HCT116 (cell line): ENCODE measurements at places on chromosomes 1 and 21.
A peak's percentile ranks its signal among the peaks of the same experiment; 100 is the strongest.

DNA sequence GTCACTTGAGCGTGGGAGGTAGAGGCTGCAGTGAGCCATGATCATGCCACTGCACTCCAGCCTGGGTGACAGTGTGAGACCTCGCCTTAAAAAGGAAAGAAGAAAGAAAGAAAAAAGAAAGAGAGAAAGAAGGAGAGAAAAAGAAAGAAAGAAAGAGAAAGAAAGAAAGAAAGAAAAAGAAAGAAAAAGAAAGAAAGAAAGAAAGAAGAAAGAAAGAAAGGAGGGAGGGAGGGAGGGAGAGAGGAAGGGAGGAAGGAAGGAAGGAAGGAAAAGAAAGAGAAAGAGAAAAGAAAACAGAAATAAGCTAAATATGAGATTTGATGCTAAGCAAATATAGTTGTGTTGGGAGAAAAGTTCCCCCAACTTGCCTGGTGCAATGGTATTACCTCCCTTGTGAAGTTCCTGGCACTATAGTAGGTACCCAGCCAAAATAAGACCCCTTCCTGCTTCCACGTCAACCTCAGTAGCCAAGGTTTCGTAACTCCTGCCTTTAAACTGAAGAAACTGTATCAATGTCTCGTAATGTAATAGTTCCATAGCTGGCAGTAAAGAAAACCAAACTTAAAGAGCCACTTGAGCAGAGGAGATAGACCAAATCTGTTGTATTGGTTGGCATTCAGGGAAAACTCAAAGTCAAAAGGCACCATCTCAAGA is 88.1 kb upstream of the HNRNPU start:
- no peaks in the 10 kb centered on the region for H3K27me3 ChIP-seq
- H3K36me3 ChIP-seq, result no peaks in the 10 kb centered on the region
- no peaks in the 10 kb centered on the region for H3K4me1 ChIP-seq
- no peak overlapping the region for H3K27ac ChIP-seq
- H3K4me3 ChIP-seq, result no peak overlapping the region

GRCh38 chr1:175033953-175034352 is 10.7 kb upstream of the MRPS14 start:
- no peak for DNase-seq
- H3K27me3 ChIP-seq, result no peaks in the 10 kb centered on the region
- H3K27ac ChIP-seq, result no peak overlapping the region
- no peaks in the 10 kb centered on the region for H3K36me3 ChIP-seq
- no peak overlapping the region for H3K4me3 ChIP-seq

DNA sequence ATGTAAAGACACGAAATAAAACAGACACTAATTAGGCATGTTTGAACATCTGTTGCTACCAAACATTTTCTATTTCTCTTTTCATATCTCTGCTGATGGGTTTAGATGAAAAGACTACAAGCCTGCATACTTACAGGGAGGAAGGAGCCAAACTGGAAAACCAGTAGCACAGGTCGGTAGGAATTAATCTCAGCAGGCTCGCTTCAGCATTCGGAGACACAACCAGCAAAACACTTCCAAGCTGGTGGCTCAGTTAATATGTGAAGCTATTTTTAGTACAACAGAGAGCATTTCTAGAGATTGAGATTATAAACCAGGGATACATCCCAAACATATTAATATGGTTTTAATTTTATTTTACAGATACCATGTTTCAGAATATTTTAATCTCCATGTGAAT is 300.9 kb upstream of the GREM2 start:
- H3K27ac ChIP-seq, result no peak overlapping the region
- no peak overlapping the region for H3K4me3 ChIP-seq
- DNase-seq, result no peak
- no peaks in the 10 kb centered on the region for H3K4me1 ChIP-seq

DNA sequence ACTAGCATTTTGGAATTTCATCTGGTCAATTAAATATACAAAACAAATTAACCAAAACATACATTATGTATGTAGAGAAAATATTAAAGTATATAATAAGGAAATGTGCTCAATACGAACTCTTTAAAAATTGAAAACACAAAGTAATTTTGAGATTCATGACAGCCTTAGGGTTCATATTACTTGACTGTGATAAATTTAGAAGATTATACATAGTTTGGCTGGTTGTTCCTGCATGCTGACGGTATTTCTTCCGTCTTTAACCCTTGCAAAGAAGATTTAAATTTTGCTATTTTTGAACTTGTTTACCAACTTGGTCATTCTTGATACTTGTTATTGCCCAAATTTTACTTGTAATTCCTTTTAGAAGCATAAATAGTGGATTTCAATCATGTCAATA is 298.2 kb downstream of the NFIA start:
- no peaks in the 10 kb centered on the region for H3K27me3 ChIP-seq
- DNase-seq, result no peak
- H3K36me3 ChIP-seq, result no peaks in the 10 kb centered on the region
- H3K4me3 ChIP-seq, result no peak overlapping the region
- no peak overlapping the region for H3K27ac ChIP-seq
- no peaks in the 10 kb centered on the region for H3K4me1 ChIP-seq

GRCh38 chr1:205920861-205921569 is 22.2 kb downstream of the SLC26A9 start:
- no peak overlapping the region for H3K4me3 ChIP-seq
- no peaks in the 10 kb centered on the region for H3K4me1 ChIP-seq
- no peaks in the 10 kb centered on the region for H3K27me3 ChIP-seq
- H3K27ac ChIP-seq, result no peak overlapping the region
- no peaks in the 10 kb centered on the region for H3K36me3 ChIP-seq

DNA sequence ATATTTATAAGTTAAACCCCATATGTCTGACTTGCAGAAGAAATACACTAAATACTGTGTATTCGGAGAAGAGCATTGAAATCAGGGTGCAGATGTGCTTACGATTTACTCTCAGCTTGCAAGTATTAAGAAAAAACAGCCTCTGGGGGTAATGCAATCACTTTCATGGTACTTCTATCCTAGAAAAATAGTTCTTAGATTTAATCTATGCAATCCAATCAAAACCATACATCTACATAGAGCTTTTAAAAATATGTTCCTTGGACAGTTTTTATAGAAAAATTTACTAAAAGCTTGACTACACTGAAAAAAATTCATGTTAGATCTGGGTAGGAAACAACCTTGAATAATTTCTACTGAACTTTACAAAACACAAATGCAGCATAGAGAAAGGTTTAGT is 890.3 kb upstream of the ADGRL2 start:
- no peaks in the 10 kb centered on the region for H3K27me3 ChIP-seq
- H3K4me1 ChIP-seq, result no peaks in the 10 kb centered on the region
- no peaks in the 10 kb centered on the region for H3K36me3 ChIP-seq
- DNase-seq, result no peak

DNA sequence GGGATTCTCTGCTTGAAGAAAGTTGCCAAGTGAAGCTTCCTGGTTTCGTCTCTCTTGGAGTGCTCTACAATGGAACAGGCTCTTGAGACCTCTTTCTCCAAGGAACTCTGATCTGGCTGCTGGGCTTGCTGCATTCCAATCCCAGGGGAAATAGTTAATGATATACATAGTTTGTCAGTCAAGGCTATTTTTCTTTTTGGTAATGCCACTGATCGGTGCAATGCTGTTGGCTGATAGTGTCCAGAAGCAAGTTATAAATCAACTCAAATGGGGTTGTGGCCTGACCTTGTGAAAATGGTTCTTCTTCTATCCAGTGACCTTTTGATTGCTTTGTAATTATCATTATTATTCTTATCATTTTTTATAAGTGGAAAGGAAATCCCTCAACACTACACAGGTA is 48.4 kb upstream of the TNFSF18 start:
- H3K27ac ChIP-seq, result no peak overlapping the region
- H3K27me3 ChIP-seq, result no peaks in the 10 kb centered on the region
- H3K4me1 ChIP-seq, result peaks cover 6% of the 10 kb centered on the region; the same call in 1 of the 2 replicates
- no peak for DNase-seq
- H3K4me3 ChIP-seq, result no peak overlapping the region

DNA sequence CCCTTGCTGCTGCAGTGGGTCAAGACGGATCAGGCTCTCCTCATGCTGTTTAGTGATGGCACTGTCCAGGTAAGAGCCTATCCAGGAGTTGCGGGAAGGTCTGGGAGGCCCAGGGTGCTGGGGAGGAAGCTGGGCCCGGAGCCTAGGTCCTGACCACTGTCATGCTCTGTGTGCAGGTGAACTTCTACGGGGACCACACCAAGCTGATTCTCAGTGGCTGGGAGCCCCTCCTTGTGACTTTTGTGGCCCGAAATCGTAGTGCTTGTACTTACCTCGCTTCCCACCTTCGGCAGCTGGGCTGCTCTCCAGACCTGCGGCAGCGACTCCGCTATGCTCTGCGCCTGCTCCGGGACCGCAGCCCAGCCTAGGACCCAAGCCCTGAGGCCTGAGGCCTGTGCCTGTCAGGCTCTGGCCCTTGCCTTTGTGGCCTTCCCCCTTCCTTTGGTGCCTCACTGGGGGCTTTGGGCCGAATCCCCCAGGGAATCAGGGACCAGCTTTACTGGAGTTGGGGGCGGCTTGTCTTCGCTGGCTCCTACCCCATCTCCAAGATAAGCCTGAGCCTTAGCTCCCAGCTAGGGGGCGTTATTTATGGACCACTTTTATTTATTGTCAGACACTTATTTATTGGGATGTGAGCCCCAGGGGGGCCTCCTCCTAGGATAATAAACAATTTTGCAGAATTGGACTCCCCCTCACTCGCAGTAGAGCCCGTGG is 1.7 kb downstream of the DYNLT4 start:
- no peak for DNase-seq
- H3K4me1 ChIP-seq, result peaks cover 50% of the 10 kb centered on the region
- H3K36me3 ChIP-seq, result peaks cover 3% of the 10 kb centered on the region; the same call in 1 of the 2 replicates
- H3K27ac ChIP-seq, result peak overlapping the region; percentile 98
- H3K27me3 ChIP-seq, result no peaks in the 10 kb centered on the region

DNA sequence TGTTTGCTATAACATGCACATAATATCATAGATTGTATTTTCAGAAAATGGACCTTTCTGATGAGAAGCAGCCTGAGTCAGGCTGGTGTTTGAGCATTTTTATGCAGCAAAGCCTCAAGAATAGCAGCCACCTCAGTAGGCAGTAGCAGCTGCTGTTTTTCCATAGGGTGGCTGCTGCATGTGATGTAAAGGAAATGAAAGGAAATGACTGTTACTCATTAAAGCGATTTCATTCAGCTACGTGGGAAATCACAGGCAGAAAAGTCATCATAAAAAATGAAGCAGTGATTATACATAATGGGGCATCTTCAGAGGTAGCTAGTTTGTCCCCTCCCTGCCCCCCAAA is 110.4 kb downstream of the PATJ start:
- H3K4me1 ChIP-seq, result no peaks in the 10 kb centered on the region
- H3K27me3 ChIP-seq, result no peaks in the 10 kb centered on the region
- H3K27ac ChIP-seq, result no peak overlapping the region
- no peaks in the 10 kb centered on the region for H3K36me3 ChIP-seq
- no peak for DNase-seq

GRCh38 chr21:31132574-31133242 is 94.4 kb upstream of the KRTAP19-8 start:
- peaks cover 5% of the 10 kb centered on the region for H3K36me3 ChIP-seq
- no peak overlapping the region for H3K4me3 ChIP-seq
- no peaks in the 10 kb centered on the region for H3K27me3 ChIP-seq
- no peak for DNase-seq
- H3K4me1 ChIP-seq, result no peaks in the 10 kb centered on the region

- H3K4me3 ChIP-seq, result no peak overlapping the region
- H3K27ac ChIP-seq, result no peak overlapping the region
- no peak for DNase-seq
- H3K4me1 ChIP-seq, result no peaks in the 10 kb centered on the region
Observed at GRCh38 chr21:45264146-45264911, 23.4 kb downstream of the POFUT2 start.

DNA sequence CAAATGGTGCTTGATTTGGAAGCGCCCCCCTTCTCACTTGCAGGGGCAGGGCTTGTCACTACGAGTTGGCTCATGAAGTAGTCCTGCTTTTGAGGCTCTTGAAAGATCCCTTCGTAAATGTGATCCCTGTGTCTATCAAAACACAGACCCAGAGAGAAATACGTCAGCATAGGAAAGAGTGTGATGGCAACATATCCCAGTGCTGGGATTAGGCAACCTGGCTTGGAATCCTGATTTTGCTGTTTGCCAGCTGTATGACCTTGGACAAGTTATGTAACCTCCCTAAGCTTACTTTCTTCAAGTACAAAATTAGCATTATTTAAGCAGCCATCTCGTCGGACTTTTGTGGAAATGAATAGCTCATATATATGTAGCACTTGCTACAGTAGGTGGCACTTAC is 228.4 kb downstream of the ATG4C start:
- no peak overlapping the region for H3K27ac ChIP-seq
- H3K4me3 ChIP-seq, result no peak overlapping the region
- no peaks in the 10 kb centered on the region for H3K27me3 ChIP-seq
- H3K4me1 ChIP-seq, result no peaks in the 10 kb centered on the region
- no peaks in the 10 kb centered on the region for H3K36me3 ChIP-seq
- no peak for DNase-seq
